ENCODE measurements at places on chromosomes 2 and 18. TPM values are rescaled to one million over a fixed set of nuclear protein-coding genes. Genes with fewer than 3 reads are reported as not detected.

DNA sequence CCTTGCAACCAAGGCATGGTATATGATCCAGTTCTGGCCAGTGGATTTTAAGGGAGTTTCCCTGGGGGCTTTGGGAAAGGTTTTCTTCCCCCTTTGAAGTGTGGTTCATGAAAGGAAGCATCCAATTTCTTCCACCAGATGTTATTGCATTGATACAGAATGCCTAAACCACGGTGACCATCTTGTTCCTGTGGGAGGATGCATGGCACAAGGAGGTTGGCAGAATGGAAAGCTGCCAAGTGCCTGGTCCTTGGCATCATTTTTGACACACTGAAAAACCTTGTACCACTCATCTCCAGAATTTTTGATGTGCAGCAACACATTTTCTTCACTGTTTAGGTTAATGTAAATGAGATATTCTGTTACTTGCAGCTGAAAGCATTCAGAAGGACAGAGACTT lies 55.2 kb upstream of the CXCR4 start:
- no peak overlapping the region for H3K4me3 ChIP-seq
- H3K27ac ChIP-seq = no peak overlapping the region
- H3K36me3 ChIP-seq = no peaks in the 10 kb centered on the region
- no peaks in the 10 kb centered on the region for H3K27me3 ChIP-seq
- H3K4me1 ChIP-seq = no peaks in the 10 kb centered on the region

Gene DNAJC5G
- not detected for polyA plus RNA-seq

GRCh38 chr2:151623631-151624030 lies 110.6 kb downstream of the NEB start:
- no peak overlapping the region for H3K4me3 ChIP-seq
- no peaks in the 10 kb centered on the region for H3K27me3 ChIP-seq
- peak; percentile 54 for DNase-seq
- H3K4me1 ChIP-seq = no peaks in the 10 kb centered on the region
- H3K27ac ChIP-seq = no peak overlapping the region
- peaks cover 34% of the 10 kb centered on the region for H3K36me3 ChIP-seq

DNA sequence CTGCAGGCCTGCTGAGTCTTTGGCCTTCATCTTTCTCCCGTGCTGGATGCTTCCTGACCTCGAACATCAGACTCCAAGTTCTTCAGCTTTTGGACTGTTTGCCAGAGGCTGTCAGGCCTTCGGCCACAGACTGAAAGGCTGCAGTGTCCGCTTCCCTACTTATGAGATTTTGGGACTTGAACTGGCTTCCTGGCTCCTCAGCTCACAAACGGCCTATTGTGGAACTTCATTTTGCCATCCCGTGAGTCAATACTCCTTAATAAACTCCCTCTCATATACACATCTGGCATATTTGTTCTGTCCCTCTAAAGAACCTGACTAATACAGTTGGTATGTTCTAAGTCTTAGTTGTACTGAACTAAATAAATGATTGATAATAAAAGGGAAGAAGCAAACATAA lies 702.8 kb upstream of the LINC00305 start:
- no peak overlapping the region for H3K27ac ChIP-seq
- H3K36me3 ChIP-seq = no peaks in the 10 kb centered on the region
- no peaks in the 10 kb centered on the region for H3K27me3 ChIP-seq
- peak; percentile 74 for DNase-seq

- no peaks in the 10 kb centered on the region for H3K4me1 ChIP-seq
- no peaks in the 10 kb centered on the region for H3K36me3 ChIP-seq
- no peak for DNase-seq
- no peaks in the 10 kb centered on the region for H3K27me3 ChIP-seq
- no peak overlapping the region for H3K27ac ChIP-seq
Observed at GRCh38 chr2:104825124-104825865, 28.6 kb upstream of the POU3F3 start.

Gene EVX2
- polyA plus RNA-seq = 0.14 TPM

- H3K36me3 ChIP-seq = no peaks in the 10 kb centered on the region
- DNase-seq = no peak
- H3K4me1 ChIP-seq = no peaks in the 10 kb centered on the region
- H3K4me3 ChIP-seq = no peak overlapping the region
- H3K27ac ChIP-seq = no peak overlapping the region
Observed at GRCh38 chr18:40993363-40993762, 961.7 kb upstream of the PIK3C3 start.

Gene ABCG8
- not detected for polyA plus RNA-seq

DNA sequence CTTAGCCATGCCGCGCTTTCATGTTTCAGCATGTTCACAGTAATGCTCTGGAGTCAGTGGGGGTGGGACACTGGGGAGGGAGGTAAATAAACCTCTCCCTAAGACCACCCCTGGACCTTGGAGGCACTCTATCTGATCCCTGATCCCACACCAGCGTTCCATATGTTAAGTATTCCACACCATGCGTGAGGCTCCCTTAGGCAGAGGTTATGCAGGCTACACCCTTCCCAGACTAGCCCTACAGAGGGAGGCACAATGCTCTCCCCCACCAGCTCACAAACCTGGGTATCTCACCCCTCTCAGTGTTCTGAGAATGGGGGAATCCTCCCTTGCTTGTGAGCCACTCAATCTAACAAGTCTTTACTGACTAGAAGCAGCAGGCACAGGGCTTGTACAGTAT lies 1610.4 kb upstream of the ZEB2 start:
- no peaks in the 10 kb centered on the region for H3K27me3 ChIP-seq
- no peaks in the 10 kb centered on the region for H3K36me3 ChIP-seq
- H3K4me1 ChIP-seq = peaks cover 4% of the 10 kb centered on the region
- no peak for DNase-seq
- H3K4me3 ChIP-seq = no peak overlapping the region
- H3K27ac ChIP-seq = no peak overlapping the region

Gene CYP27A1
- polyA plus RNA-seq = 17.7 TPM

- DNase-seq = no peak
- H3K4me1 ChIP-seq = no peaks in the 10 kb centered on the region
- H3K4me3 ChIP-seq = no peak overlapping the region
- no peaks in the 10 kb centered on the region for H3K36me3 ChIP-seq
- H3K27me3 ChIP-seq = peaks cover 9% of the 10 kb centered on the region
- H3K27ac ChIP-seq = no peak overlapping the region
Observed at GRCh38 chr2:2320486-2321199, 10.4 kb downstream of the MYT1L start.

- no peak overlapping the region for H3K4me3 ChIP-seq
- peaks cover 6% of the 10 kb centered on the region for H3K4me1 ChIP-seq
- H3K27ac ChIP-seq = no peak overlapping the region
Observed at GRCh38 chr2:17749753-17750438, 3.7 kb downstream of the SMC6 start.

DNA sequence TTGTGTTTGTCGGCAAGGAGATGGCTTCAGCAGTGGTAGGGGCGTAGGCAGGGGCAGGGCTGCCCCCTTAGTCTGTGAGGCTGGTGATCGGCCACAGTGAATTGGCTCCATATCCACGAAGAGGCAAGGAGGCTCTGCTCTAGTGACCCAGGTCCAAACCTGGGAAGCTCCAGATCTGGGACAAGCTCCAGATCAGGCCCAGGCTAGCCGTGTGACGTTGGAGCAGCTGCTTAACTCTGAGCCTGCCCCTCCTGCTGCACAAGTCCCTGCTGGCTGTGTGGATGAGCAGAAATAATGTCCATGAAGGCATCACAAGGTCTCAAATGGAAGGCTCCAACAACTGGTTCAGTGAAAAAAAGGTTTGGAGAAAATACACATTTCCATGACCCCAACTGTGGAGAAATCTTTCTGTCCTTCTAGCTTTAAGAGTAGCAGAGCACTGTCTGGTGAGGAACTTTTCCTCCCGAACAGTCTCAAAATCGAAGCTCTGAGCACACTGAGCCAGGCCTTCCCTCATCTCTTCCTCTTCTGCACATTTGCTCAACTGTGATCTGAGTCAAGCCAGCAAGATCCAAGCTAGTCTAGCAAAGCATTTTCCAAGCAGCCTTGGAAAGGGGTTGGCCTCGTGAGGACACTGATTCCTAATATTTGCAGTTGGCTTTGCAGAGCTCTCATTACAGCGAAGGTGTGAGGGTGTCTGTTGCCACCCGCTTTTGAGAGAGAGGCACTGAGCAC lies 67.0 kb upstream of the TCF7L1 start:
- H3K36me3 ChIP-seq = no peaks in the 10 kb centered on the region
- H3K4me1 ChIP-seq = peaks cover 29% of the 10 kb centered on the region
- peak overlapping the region; percentile 87 for H3K27ac ChIP-seq
- DNase-seq = peak; percentile 81

GRCh38 chr2:45937990-45938389 lies 286.5 kb downstream of the PRKCE start:
- peaks cover 18% of the 10 kb centered on the region for H3K4me1 ChIP-seq
- DNase-seq = no peak
- H3K27ac ChIP-seq = no peak overlapping the region
- H3K36me3 ChIP-seq = no peaks in the 10 kb centered on the region
- H3K4me3 ChIP-seq = no peak overlapping the region
- H3K27me3 ChIP-seq = no peaks in the 10 kb centered on the region

- no peak for DNase-seq
- no peaks in the 10 kb centered on the region for H3K27me3 ChIP-seq
- H3K36me3 ChIP-seq = no peaks in the 10 kb centered on the region
- no peak overlapping the region for H3K27ac ChIP-seq
- no peaks in the 10 kb centered on the region for H3K4me1 ChIP-seq
Observed at GRCh38 chr2:170886386-170886785, 42.7 kb upstream of the GORASP2 start.

DNA sequence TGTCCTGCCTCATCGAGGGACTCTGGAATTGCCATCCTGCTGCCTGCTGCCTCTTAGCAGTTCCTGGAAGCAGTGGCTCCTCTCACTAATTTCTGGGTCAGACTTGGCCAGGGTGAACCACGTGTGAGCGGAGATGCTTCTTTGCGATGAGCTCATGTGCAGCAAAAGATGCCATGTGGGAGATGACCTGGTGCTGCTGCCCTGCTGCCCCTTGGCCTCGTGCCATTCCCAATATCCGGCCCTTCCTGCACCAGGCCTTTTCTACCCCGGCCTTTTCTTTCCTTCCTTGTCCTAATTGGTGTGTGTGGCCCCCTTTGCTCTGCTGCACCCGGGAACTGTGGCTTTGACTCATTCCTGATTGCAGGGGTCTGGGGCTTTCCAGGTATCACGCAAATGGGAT lies 296.9 kb upstream of the HS6ST1 start:
- H3K27ac ChIP-seq = no peak overlapping the region
- H3K4me3 ChIP-seq = no peak overlapping the region
- H3K4me1 ChIP-seq = no peaks in the 10 kb centered on the region
- no peak for DNase-seq
- H3K27me3 ChIP-seq = no peaks in the 10 kb centered on the region

DNA sequence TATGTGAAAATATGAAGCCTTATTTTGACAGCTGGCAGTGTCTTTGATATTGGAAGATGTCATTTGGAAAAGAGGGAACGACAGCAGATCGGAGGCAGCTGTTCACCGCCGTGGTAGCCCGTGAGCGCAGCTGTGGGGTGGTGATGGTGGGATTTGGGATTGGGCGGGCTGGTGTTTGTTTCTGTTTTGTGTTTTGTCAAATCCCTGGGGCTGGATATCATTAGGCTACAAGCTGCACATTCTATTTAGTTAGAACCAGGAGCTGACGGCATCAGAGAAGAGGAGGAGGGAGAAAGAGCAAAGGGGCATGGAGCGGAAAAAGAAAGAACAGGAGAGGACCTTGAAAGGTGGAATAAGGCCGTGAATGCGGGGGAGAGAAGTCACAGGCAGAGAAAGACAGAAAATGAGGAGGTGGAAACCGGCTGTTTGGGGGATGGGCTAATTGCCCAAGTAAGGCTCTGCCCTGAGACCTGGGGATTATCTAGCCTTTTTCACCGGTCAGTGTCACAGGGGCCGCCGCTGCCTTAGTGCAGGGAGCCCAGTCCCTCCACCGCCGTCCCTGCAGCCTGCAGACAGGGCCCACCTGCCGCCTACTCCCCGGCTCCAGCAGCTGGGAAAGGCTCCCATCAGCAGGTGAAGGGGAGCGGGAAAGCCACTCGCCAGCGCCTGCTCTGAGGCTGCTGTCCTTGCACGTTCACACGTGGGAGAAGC lies 88.0 kb downstream of the ZCCHC2 start:
- H3K36me3 ChIP-seq = no peaks in the 10 kb centered on the region
- H3K4me3 ChIP-seq = peak overlapping the region; percentile 26
- DNase-seq = peak; percentile 71
- H3K27ac ChIP-seq = peak overlapping the region; percentile 42

DNA sequence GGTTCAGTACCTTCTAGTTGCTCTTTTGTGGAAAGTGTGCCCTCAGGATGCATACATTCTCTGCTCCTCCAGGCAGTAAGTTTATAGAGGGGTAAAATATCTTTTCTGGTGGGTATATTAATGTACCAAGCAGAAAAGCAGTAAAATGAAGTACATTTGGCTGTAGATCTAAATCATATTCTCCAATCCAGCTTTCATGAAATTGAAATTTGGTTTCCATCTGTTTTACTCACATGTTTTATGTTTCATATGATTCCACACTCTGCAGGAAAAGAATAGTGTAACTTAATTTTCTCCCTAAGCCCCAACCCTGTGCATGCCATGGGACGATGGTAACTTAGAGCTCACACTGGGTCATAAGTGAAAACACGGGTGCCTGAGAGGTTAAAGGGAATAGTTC lies 172.3 kb downstream of the AKAIN1 start:
- no peak for DNase-seq
- H3K4me1 ChIP-seq = no peaks in the 10 kb centered on the region
- H3K36me3 ChIP-seq = no peaks in the 10 kb centered on the region
- H3K27me3 ChIP-seq = no peaks in the 10 kb centered on the region

Gene ADNP2
- 8.6 TPM for polyA plus RNA-seq

GRCh38 chr2:29694741-29695140 lies 226.6 kb downstream of the ALK start:
- no peaks in the 10 kb centered on the region for H3K36me3 ChIP-seq
- no peak overlapping the region for H3K27ac ChIP-seq
- no peak for DNase-seq
- peaks cover 15% of the 10 kb centered on the region for H3K4me1 ChIP-seq

Gene TFCP2L1
- 0.09 TPM for polyA plus RNA-seq

DNA sequence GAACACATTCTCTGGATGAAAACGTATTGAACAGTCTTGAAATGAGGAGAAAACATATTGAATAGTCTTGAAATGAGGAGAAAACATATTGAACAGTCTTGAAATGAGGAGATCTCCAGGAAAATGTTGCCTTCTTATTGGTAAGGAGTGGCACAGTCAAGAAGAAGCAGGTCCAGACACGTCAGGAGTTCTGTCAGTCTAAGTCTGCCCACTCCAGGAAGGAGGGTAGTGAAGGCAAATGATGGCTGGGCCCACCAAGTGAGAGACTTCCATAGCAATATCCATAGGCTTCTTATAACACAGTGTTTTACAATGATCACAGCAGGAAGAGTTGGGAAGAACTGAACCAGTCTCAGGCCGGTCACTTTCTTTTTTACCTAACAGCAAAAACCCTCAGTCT lies 316.2 kb downstream of the ETAA1 start:
- no peaks in the 10 kb centered on the region for H3K27me3 ChIP-seq
- H3K27ac ChIP-seq = no peak overlapping the region
- no peaks in the 10 kb centered on the region for H3K4me1 ChIP-seq
- no peak overlapping the region for H3K4me3 ChIP-seq
- H3K36me3 ChIP-seq = no peaks in the 10 kb centered on the region
- no peak for DNase-seq

DNA sequence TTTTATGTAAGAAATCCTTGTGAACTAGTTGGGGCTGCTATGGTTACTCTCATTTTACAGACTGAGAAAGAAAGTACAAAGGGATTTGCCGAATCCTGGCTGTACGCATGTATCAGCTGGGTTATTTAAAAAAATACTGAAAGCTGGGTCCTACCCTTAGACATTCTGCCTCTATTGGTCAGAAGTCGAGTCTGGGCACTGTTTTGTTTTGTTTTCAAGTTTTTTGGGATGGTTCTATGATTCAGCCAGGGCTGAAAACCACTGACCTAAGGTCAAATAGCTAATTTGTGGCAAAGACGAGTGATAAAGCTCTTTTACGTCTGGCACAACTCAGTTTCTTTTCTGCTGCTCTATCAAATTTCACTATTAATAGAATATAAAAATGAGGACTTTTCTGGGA lies 5.9 kb upstream of the SLC8A1 start:
- H3K27ac ChIP-seq = no peak overlapping the region
- no peak for DNase-seq
- no peak overlapping the region for H3K4me3 ChIP-seq
- H3K36me3 ChIP-seq = no peaks in the 10 kb centered on the region
- H3K4me1 ChIP-seq = no peaks in the 10 kb centered on the region

All from muscle of leg (tissue), 16 donors.